ENCODE measurements at places on chromosomes 11 and 22. TPM values are rescaled to one million over a fixed set of nuclear protein-coding genes. Genes with fewer than 3 reads are reported as not detected.

NARS2 gene
- 13.4 TPM for total RNA-seq

DDX25 gene
- total RNA-seq, result not detected

ART1 gene
- total RNA-seq, result not detected

CHID1 gene
- total RNA-seq, result 72.1 TPM

FGF4 gene
- not detected for total RNA-seq

PLEKHB1 gene
- total RNA-seq, result 0.58 TPM

CNIH2 gene
- 0.55 TPM for total RNA-seq

BCO2 gene
- 2.5 TPM for total RNA-seq

CRKL gene
- 46.1 TPM for total RNA-seq

ZNF143 gene
- total RNA-seq, result 38.2 TPM

CRYBB3 gene
- total RNA-seq, result not detected

ME3 gene
- 49.4 TPM for total RNA-seq

OR51S1 gene
- total RNA-seq, result not detected

GRAP2 gene
- 1.3 TPM for total RNA-seq

MPEG1 gene
- total RNA-seq, result 71.5 TPM

PRODH gene
- 2.5 TPM for total RNA-seq

RRP8 gene
- total RNA-seq, result 20.8 TPM

TYR gene
- total RNA-seq, result not detected

IGF2 gene
- total RNA-seq, result 148 TPM

TPBGL gene
- 1.6 TPM for total RNA-seq

OR8G1 gene
- not detected for total RNA-seq

RAB3IL1 gene
- total RNA-seq, result 36.5 TPM

OR5AS1 gene
- total RNA-seq, result not detected

ISX gene
- not detected for total RNA-seq

CCDC89 gene
- total RNA-seq, result 0.84 TPM

MGAT3 gene
- 43.8 TPM for total RNA-seq

DEPDC7 gene
- 0.74 TPM for total RNA-seq

CRYBB2 gene
- not detected for total RNA-seq

PKDREJ gene
- not detected for total RNA-seq

OR4C12 gene
- total RNA-seq, result not detected

CDKN1C gene
- total RNA-seq, result 252 TPM

TMPRSS5 gene
- 0.80 TPM for total RNA-seq

TMEM151A gene
- total RNA-seq, result 0.19 TPM

LRRC32 gene
- total RNA-seq, result 136 TPM

NAALAD2 gene
- total RNA-seq, result 2.7 TPM

SYT9 gene
- not detected for total RNA-seq

MYO18B gene
- 0.10 TPM for total RNA-seq

DNAJB7 gene
- total RNA-seq, result not detected

OR2D3 gene
- not detected for total RNA-seq

TBX10 gene
- not detected for total RNA-seq

ASPHD2 gene
- total RNA-seq, result 0.71 TPM

GLYAT gene
- 6.4 TPM for total RNA-seq

PHOX2A gene
- total RNA-seq, result not detected

KLHDC7B gene
- 0.10 TPM for total RNA-seq

PPP2R5B gene
- 28.3 TPM for total RNA-seq

ETS1 gene
- 154 TPM for total RNA-seq

INS gene
- 0.74 TPM for total RNA-seq

ARAP1 gene
- 80.6 TPM for total RNA-seq

STX3 gene
- 24.9 TPM for total RNA-seq

STK33 gene
- total RNA-seq, result 1.3 TPM

RFPL2 gene
- total RNA-seq, result not detected

CCND1 gene
- total RNA-seq, result 788 TPM

P2RY2 gene
- 1.4 TPM for total RNA-seq

PANX3 gene
- total RNA-seq, result not detected

MS4A4E gene
- total RNA-seq, result 3.2 TPM

IRAG1 gene
- total RNA-seq, result 24.8 TPM

DEFB131B gene
- not detected for total RNA-seq
